ENCODE measurements at places on chromosomes 16 and 17.

- DNase-seq = no peak
Measured at GRCh38 chr16:3471518-3472176, 23.6 kb downstream of the C16orf90 start.

DNA sequence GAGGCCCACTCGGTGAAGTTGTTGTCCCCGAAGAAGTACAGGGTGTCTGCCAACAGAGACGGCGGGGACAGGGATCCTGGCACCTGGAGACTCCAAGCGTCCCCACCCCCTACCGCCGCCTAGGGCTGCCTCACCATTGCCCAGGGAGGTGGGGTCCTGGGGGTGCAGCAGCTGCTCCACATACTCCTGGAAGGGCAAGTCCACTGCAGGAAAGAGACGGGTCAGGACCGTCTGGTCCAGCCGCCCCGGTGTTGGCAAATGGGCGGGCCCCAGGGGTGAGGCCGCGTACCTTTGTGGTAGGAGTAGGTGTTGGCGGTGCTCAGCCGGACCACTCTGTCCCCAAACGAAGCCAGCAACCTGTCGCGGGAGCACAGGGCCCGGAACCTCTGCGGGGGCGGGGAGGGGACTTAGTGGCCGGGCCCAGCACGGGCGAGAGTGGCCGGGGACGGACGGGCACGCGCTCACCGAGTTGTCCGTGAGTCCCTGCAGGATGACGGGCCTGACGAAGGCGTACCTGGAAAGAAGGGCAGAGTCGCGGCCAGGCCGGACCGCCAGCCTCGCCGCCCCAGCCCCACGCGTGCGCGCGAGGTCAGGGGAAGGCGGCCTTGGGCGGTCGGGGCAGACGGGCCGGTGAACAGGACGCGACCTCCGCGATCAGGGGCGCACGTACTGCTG, 601 bp downstream of the JMJD8 start:
- no peak for DNase-seq

DNA sequence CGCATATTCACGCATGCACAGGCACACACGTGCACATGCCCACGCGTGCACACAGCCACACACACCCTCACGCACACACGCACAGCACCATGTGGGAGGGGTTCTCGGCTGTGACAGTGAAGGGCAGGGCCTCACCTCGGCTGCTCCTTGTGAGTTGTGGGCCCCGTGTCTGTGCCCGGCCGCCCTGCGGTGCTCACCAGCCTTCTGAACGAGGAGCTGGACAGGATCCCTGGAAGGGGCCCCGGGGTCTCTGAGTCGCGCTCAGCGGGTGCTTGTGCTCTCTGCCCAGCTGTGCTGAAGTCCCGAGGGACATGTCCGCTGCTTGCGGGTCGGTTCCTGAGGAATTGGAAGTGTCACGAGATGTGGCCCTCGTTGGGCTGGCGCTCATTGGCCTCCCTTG, 16.1 kb downstream of the TSC2 start:
- DNase-seq = no peak

DNA sequence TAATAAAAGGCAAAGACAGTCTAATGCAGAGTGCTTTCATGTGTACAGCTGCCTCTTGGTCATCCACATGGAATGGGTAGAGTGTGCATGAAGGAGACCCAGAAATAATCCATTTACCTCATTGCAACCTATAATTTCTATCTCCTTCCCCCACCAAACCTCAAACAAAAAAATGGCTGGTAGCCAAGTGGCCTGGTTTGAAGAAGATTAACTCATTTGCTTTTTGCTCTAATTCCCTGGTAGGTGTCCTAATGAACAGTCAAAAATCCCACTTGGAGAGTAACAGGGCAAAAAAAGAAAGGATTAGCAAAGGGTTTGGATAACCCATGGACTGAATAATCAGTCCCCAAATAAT, 13.0 kb upstream of the LYRM9 start:
- DNase-seq = no peak

DNA sequence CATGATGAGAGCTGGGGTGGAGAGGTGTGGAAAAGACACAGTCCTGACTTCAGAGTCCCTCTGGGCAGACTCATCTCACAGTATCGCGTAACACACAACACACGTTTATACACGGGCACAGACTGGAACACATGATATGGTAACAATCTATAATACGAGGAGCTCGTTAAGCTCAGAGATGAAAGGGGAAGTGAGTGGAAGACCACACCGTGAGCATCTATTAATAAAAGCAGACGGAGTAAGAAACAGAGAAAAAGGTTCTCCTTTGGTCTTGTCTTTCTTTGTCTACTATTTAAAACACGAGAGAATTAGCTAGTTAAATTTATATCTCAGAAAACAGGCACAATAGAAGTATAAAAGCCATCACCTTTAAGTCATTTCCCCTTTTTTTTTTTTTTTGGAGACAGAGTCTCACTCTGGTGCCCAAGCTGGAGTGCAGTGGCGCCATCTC, 13.5 kb downstream of the ANKRD11 start:
- DNase-seq = no peak

Measured in GM03348 (cell line).